ENCODE measurements at places on chromosomes 1 and 21. TPM values are rescaled to one million over a fixed set of nuclear protein-coding genes. Genes with fewer than 3 reads are reported as not detected.

GRCh38 chr1:212438831-212439237 is 6.1 kb downstream of the NENF start:
- DNase-seq = no peak

GRCh38 chr1:93707956-93708355 is 26.3 kb upstream of the BCAR3 start:
- no peak for DNase-seq

DYNLT5 gene
- polyA plus RNA-seq = 1.8 TPM

GRCh38 chr1:20187103-20187812 is 940 bp upstream of the PLA2G2C start:
- DNase-seq = no peak

DNA sequence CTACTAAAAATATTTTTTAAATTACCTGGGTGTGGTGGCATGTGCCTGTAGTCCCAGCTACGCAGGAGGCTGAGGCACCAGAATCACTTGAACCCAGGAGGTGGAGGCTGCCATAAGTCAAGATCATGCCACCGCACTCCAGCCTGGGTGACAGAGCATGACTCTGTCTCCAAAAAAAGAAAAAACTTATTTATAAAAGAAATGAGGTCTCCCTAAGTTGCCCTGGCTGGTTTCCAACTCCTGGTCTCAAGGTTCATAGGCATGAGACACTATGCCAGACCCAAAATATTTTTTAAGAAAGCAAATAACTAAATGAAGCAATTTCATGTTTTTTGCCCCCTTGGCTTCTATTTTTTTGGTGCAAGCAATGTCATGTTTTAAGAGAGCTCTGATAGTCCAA is 32.9 kb downstream of the EIF4G3 start:
- DNase-seq = no peak

DNA sequence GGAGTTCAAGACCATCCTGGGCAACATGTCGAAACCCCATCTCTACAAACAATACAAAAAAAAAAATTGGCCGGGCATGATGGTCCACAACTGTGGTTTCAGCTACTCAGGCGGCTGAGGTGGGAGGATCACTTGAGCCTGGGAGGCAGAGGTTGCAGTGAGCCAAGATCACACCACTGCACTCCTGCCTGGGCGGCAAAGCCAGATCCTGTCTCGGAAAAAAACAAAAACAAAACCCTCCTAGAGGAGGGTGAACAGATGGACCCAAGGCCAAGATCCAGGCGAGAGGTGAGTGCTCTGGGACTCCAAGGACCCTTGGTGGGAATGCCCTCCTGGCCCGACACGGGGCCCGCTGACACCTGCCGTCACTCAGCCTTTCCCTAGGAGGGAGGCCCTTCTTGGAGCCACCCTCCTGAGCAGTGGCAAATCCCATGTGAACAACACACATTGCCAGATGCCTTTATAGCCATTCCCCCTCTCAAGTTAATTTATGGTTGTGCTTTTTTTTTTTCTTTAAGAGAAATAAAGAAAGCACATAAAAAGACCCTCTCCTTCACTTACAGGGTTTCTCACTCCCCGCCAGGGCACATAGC is 380 bp downstream of the TFF2 start:
- DNase-seq = peak; percentile 29

PLPP3 gene
- polyA plus RNA-seq = 118 TPM

- DNase-seq = peak; percentile 59
Measured at GRCh38 chr1:236502972-236503639, 20.7 kb upstream of the LGALS8 start.

SH3BP5L gene
- 30.3 TPM for polyA plus RNA-seq
